ENCODE measurements at places on chromosomes 7 and 10. TPM values are rescaled to one million over a fixed set of nuclear protein-coding genes. Genes with fewer than 3 reads are reported as not detected.

EPHB6 gene
- 2.7 TPM for total RNA-seq

CYP26C1 gene
- total RNA-seq: 0.09 TPM

GPR15LG gene
- not detected for total RNA-seq

LRMDA gene
- 18.5 TPM for total RNA-seq

ARL4A gene
- 42.5 TPM for total RNA-seq

RNF148 gene
- total RNA-seq: not detected

LOXL4 gene
- 3.7 TPM for total RNA-seq

CFAP70 gene
- total RNA-seq: 0.26 TPM

SDK1 gene
- total RNA-seq: 6.2 TPM

NXPH1 gene
- 3.1 TPM for total RNA-seq

TFR2 gene
- 9.7 TPM for total RNA-seq

CTAGE4 gene
- not detected for total RNA-seq

PDK4 gene
- total RNA-seq: 0.20 TPM

AKR1D1 gene
- total RNA-seq: 2.2 TPM

CTAGE8 gene
- 6.3 TPM for total RNA-seq

ATOH7 gene
- 0.54 TPM for total RNA-seq

CLEC2L gene
- not detected for total RNA-seq

LRWD1 gene
- 25.3 TPM for total RNA-seq

STN1 gene
- 16.1 TPM for total RNA-seq

PNLIPRP1 gene
- not detected for total RNA-seq

FZD8 gene
- total RNA-seq: 3.4 TPM

TMEM229A gene
- total RNA-seq: 0.88 TPM

RTKN2 gene
- 36.2 TPM for total RNA-seq

CYP3A5 gene
- 2.7 TPM for total RNA-seq

C10orf105 gene
- not detected for total RNA-seq

CPA2 gene
- total RNA-seq: 27.6 TPM

ADRB1 gene
- total RNA-seq: 2.3 TPM

MTPN gene
- 138 TPM for total RNA-seq

FBH1 gene
- 96.1 TPM for total RNA-seq

Measured in Caco-2 (cell line).